CD14-positive monocyte (primary cell): ENCODE measurements at places on chromosomes 11 and 22.

DNA sequence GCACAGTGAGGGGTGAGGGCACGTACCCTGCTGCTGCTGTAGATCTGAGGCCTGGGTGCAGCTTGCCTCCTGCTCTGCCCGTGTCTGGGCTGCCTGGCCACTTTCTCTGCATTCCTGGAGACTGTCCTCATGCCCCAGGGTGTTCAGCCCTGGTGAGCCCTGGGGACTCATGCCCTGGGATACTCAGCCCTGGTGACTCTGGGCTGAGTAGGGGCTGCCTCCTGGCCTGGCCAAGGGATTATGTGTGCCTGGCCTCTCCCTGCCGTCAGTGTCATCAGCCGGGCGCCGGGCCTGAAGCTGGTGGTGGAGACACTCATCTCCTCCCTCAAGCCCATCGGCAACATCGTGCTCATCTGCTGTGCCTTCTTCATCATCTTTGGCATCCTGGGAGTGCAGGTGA is 94.7 kb downstream of the CACNA1I start:
- DNase-seq: no peak

- DNase-seq: peak; percentile 55
Observed at GRCh38 chr22:24230911-24231656, 13.8 kb downstream of the GGT5 start.

GRCh38 chr22:34973926-34974325 is 92.0 kb upstream of the ISX start:
- DNase-seq: no peak

GRCh38 chr11:99555486-99555885 is 534.7 kb downstream of the CNTN5 start:
- DNase-seq: no peak

DNA sequence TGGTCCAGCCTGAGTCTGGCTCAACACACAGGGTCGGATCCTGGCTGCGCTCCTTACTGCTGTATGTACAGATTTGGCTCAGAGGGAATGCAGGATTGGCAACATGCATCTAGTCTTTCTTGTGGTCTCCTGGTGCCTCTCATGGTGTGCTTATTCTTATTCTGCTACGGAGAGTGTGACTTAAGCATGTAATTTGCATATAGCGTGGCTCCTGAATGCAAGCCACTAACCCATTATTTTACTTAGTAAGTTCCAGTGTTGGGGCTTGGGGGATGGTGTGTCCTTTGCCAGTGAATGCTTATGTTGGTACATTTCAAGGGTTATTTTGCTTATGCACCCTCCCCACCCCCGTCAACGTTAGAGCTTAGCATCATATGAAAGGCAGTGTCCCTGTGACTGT is 51.2 kb downstream of the PTPRJ start:
- no peak for DNase-seq

GRCh38 chr11:128821556-128821955 is 45.5 kb downstream of the KCNJ1 start:
- no peak for DNase-seq
